ENCODE measurements at places on chromosomes 6 and 20. TPM values are rescaled to one million over a fixed set of nuclear protein-coding genes. Genes with fewer than 3 reads are reported as not detected.

Gene PCSK2
- 0.08 TPM for total RNA-seq

Gene DYNLT2
- total RNA-seq, result 4.3 TPM

- no peak for DNase-seq
Observed at GRCh38 chr6:98894810-98895209, 52.9 kb downstream of the FBXL4 start.

Gene BCL2L1
- total RNA-seq, result 33.1 TPM

GRCh38 chr6:30735668-30736314, 6.7 kb downstream of the FLOT1 start:
- no peak for DNase-seq

DNA sequence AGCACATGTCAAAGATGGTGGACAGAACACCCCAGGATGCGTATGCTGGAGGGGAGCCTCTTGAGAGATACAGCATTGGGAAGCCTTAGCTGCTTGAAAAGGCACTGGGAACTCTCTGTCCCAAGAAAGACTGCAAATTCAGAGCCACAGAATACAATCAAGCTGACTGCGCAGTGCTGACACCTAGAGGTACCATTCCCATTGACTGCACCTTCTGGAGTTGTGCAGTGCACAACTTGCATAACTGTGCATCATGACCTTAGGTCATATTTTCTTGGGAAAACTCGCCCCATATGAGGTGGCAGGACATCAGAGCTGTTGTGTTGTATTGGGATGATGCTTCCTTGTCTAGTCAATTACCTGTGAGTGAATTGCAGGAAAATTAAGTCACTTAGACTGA, 646.5 kb upstream of the NOX3 start:
- DNase-seq, result no peak

DNA sequence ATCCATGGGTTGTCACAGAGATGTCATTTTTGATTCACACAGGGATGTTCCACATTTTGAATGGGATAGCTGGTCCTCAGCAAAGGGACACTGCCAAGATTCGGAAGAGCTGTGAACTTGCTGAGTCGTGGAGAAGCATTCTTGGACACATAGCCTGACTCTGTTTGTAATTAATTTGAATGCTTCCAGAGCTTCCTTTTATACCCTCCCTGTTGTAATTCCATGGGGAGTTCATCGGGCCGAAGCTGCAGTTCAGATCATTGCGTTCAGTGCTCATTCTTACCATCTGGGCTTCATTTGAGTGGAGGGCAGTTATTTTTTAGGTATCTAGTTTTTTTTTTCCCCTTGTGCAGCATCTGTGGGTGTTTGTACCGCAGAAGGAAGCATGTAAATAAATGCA, 126.5 kb downstream of the SLC24A3 start:
- DNase-seq, result no peak

DNA sequence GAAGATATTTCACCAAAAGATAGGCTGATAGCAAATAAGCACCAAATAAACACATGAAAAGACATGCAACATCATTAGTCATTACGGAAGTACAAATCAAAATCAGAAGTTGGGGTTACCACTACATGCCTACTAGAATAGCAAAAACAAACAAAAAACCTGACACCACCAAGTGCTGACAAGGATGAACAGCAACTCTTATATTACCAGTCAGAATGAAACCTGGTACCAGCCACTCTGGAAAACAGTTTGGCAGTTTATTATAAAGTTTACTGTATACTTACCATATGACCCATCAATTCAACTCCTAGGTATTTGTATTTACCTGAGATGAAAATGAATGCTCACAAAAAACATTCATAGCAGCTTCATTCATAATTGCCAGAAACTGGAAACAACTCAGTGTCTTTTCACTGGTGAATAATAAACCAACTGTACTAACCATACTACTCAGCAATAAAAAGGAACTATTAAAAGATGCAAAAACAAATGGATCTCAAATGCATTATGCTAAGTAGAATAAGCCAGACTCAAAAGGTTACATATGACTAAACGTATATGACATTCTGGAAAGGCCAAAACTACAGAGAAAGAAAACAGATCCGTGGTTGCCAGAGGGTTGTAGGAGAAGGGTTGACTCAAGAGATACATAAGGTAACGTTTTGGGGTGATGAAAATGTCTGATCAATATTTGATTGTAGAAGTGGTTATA, 33.0 kb downstream of the NUP153 start:
- DNase-seq, result no peak

- DNase-seq, result peak; percentile 6
Observed at GRCh38 chr6:38604700-38605099, 35.0 kb downstream of the BTBD9 start.

Gene TCF15
- not detected for total RNA-seq

Gene RPS18
- 6,385 TPM for total RNA-seq

GRCh38 chr20:14604143-14604542, 266.7 kb upstream of the FLRT3 start:
- DNase-seq, result no peak

DNA sequence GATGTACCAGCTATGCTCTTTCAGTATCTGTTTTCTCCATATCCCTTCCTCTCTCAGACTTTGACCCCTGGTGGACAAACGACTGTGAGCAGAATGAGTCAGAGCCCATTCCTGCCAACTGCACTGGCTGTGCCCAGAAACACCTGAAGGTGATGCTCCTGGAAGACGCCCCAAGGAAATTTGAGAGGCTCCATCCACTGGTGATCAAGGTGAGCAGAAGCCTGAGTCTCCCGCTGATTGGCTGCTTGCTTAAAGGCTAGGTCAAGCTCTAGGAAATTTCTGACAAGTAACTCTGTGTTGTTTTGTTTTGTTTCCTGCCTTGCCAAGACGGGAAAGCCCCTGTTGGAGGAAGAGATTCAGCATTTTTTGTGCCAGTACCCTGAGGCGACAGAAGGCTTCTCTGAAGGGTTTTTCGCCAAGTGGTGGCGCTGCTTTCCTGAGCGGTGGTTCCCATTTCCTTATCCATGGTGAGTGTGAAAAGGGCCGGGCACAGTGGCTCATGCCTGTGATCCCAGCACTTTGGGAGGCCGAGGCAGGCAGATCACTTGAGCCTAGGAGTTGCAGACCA, 28.6 kb downstream of the C6orf89 start:
- DNase-seq, result no peak

DNA sequence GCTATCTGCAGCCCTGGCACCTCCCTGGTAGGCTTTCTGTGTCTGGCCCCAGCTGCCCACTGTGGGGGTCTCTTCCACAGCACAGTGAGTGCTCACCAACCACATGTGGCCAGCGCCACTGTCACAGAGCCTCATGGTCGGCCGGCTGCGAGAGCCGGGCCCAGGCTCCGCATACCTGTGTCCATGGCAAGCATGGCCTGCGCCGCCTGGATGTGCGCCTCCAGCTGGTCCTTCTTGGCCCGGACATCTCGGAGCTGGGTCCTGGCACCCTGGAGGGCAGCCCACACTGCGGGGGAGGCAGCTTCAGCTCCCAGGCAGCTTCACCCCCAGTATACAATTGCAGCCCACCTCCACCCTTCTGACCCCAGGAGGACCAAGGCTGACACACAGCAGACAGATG, 13.0 kb downstream of the ADRM1 start:
- DNase-seq, result no peak

- DNase-seq, result no peak
Observed at GRCh38 chr20:45061244-45061643, 39.7 kb downstream of the KCNS1 start.

DNA sequence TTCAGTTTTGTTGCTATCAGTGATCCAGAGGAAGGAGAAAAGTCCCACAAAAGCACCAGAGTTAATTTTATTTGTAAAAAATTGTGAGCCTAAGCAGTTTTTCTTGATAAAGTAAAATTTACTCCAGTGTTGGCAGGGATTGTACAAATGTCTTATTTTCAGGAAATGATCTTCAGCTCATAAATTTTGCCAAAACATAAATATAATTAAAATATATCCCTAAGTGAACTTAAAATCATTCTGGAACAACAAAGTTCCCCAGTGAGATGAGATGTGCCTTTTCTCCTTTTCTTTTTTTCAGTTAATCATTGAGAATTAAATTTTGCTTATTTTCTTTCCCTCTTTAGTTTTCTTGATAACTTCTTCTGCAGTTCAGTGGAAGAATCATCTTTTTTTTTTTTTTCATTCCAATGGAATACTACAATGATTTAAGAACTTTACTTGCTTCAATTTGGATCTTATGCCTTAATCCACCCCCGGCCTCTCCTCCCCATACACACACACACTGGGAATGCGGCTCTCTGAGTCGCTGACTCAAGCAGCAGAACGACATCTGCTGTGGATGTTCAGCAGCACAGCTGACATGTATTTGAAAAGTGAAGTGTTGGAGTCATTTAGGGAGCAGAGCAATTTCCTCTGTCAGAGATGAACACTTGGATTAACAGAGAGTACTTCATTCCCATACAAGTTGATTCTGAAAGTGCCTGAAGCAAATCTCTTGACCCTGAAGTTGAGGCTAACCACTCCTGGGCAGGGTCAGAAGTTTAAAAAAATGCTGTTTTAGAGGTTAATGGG, 27.7 kb upstream of the LAMA4 start:
- DNase-seq, result peak; percentile 93

GRCh38 chr6:27834384-27834783, 77.8 kb downstream of the OR2B2 start:
- DNase-seq, result no peak

- DNase-seq, result no peak
Observed at GRCh38 chr6:8325743-8326142, 109.6 kb downstream of the SLC35B3 start.

Gene CHD6
- 75.4 TPM for total RNA-seq

DNA sequence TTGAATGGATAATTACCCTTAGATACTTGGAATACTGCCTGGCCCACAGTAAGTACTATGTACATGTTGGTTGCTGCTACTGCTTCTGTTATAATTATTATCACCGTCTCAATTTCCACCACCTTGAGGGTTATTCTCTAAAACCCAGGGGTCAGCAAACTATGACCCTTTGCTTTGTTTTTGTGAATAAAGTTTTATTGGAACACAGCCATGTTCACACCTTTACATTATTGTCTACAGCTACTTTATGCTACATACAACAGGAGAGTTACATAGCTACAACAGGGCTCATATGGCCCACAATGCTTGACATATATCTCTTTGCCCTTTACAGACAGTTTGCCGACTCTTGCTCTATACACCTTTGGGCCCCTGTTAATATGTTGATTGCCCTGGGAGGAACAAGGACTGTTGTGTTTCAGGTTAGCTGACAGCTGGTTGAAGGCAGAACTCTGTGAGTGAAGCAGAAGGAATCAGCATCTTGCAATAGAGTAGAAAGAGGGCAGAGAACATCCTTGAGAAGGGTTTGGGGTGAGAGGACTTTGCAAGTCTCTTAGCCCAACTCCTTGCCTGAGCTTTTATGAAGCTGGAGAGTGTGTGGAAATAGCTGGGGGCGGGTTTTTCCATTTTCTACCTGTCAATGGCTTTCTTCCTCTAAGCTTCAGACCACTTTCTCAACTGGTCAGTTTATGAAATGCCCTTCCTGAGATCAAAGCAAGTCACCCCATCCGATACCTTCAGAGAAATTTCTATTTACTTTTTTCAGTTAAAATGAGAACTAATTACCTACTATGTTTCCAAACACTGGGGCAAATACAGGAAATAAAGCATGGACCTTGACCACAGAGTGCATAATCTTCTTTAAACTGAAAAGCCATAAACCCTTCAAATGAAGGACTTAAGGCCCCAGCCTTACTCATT, 3.5 kb upstream of the MEP1A start:
- DNase-seq, result no peak

DNA sequence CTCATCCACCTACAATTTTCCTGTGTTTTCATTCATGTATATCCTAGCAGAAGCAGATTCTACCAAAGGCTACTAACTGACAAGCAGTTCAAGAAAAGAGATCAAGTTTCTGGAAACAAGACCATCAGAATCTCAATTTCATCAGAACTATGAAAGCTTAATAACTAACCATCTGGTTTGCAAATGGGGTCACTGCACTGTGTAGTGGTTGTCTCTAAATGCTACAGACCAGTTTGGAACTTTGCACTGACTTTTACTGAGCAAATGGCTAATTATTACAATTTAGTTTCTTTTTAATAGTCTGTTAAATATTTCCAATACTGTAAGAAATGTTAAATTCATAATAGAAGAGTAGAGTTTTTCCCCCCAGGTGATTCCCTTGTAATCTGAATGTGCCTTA, 64.5 kb downstream of the REPS1 start:
- DNase-seq, result no peak

- no peak for DNase-seq
Observed at GRCh38 chr6:91198588-91199255, 611.9 kb upstream of the MAP3K7 start.

Gene PTCHD4
- total RNA-seq, result 0.28 TPM
